ENCODE measurements at places on chromosomes 1 and 21.
A peak's percentile ranks its signal among the peaks of the same experiment; 100 is the strongest.

GRCh38 chr1:117339866-117340700 is 27.2 kb upstream of the MAN1A2 start:
- peak; percentile 25 for DNase-seq

- peak; percentile 48 for DNase-seq
Measured at GRCh38 chr1:110173466-110174105, 23.3 kb downstream of the SLC6A17 start.

GRCh38 chr1:234605983-234606783 is 3.8 kb downstream of the IRF2BP2 start:
- no peak for DNase-seq

DNA sequence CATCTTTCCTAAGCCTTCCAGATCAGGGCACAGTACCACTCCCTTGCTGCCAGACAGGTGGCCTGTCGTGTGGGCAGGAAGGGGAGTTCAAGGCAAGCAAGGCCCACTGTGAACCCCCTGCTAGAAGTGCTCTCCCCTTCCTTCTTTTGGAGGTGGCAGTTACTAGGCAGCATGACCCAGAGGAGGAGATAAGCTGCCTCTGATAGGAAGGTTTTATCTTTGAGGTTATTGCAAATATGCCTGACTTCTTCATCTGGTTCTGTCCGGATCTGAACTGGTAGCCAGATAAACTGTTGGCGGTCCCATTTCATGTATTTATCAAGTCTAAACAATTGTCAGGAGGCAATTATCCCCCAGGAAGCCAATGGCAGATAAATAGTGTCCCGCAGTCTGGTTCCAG is 198.2 kb upstream of the LMO4 start:
- no peak for DNase-seq

Measured in GM03348 (cell line).